ENCODE measurements at places on chromosomes 7 and 10.

GRCh38 chr10:126770809-126771208 lies 100.3 kb upstream of the C10orf90 start:
- no peak for DNase-seq

GRCh38 chr10:516764-517163 lies 172.7 kb downstream of the DIP2C start:
- DNase-seq: no peak

- no peak for DNase-seq
Measured at GRCh38 chr10:4576206-4576605, 249.8 kb upstream of the AKR1E2 start.

- no peak for DNase-seq
Measured at GRCh38 chr7:16106869-16107268, 314.5 kb downstream of the CRPPA start.

All from activated CD4-positive, alpha-beta T cell treated with anti-CD3 and anti-CD28 coated beads for 48 hours (primary cell).